Peyer's patch (tissue), 4 donors: ENCODE measurements at places on chromosomes 5 and 9. TPM values are rescaled to one million over a fixed set of nuclear protein-coding genes. Genes with fewer than 3 reads are reported as not detected.

Gene PCDHGA3
- total RNA-seq, result 1.7 TPM

Gene CRB2
- 0.83 TPM for total RNA-seq

Gene CARD9
- total RNA-seq, result 14.9 TPM

Gene GNPDA1
- total RNA-seq, result 14.9 TPM

Gene GNA14
- 6.7 TPM for total RNA-seq

Gene WNT8A
- not detected for total RNA-seq

Gene ZSWIM6
- total RNA-seq, result 16.4 TPM

Gene ANKDD1B
- total RNA-seq, result 3.2 TPM

Gene TICAM2
- total RNA-seq, result not detected

Gene SLC34A1
- not detected for total RNA-seq

Gene SPINK9
- not detected for total RNA-seq

Gene CCL28
- total RNA-seq, result 22.3 TPM

Gene PRUNE2
- 29.2 TPM for total RNA-seq

Gene PCDHB10
- total RNA-seq, result not detected

Gene PCDHGA9
- total RNA-seq, result 4.7 TPM

Gene ZNF454
- not detected for total RNA-seq

Gene GARIN3
- not detected for total RNA-seq

Gene C9orf153
- 0.54 TPM for total RNA-seq

Gene BHMT
- total RNA-seq, result not detected
